ENCODE measurements at places on chromosomes 4 and X. TPM values are rescaled to one million over a fixed set of nuclear protein-coding genes. Genes with fewer than 3 reads are reported as not detected.

DNA sequence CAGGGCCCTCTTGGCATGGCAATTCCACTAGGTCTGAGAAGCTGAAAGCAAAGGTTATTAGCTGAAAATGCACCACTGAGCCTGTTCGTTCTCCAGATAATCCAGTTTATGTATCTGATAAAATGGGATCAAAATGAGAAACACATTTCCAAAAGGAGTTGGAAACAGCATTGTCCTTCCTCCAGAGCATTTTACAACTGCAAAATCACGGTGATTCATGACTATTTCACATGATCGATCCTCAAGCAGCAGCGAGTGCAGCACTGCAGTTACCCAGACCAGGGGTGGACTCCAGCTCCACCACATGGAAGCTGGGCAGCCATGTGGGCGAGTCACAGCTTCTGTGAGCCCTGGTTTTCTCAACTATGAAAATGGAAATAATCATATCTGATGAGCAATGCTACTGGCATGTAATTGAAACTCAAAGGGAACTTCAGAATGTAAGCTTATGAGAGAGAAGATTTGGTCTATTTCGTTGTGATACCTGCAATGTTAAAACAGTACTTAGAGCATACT is 78.7 kb upstream of the MSX1 start:
- no peaks in the 10 kb centered on the region for H3K36me3 ChIP-seq
- no peak overlapping the region for H3K27ac ChIP-seq
- H3K4me1 ChIP-seq: no peaks in the 10 kb centered on the region

DNA sequence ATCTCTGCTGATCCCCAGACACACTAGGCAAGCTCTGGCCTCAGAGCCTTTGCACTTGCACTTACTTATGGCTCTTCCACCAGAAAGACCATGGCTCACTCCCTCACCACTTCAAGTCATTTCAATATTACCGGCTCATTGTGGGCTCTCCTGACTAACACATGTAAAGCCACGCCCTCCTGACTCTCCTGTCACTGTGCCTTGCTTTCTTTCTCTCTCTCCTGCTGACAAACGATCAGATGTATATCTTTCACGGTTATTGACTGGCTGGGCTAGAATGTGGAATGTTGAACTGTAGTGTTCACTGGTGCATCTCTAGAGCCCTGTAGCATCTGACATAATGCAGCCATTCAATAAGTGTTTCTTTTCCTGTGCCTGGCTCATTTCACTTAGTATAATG is 425.1 kb downstream of the RAB28 start:
- H3K27me3 ChIP-seq: no peaks in the 10 kb centered on the region
- no peak overlapping the region for H3K27ac ChIP-seq
- no peak overlapping the region for H3K4me3 ChIP-seq
- DNase-seq: no peak

Gene UNC5C
- total RNA-seq: 0.58 TPM

DNA sequence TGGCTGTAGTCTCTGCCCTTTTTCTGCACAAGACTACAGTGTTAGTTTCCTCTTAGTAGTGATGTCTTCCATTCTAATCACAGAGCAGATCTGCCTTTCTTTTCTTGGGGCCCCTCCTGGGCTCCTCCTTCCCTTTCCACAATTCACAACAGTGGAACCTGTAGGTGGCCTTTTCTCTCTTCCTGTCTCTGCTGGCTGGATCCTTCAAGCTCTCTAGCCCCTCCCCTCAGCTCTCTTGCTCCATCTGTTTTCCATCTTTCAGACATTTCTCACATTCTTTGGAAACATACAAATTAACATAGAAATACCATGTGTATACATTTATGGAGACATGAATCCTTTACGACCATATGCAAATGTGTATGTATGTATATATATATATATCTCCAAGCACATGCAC is 304 bp upstream of the SPIN2A start:
- no peaks in the 10 kb centered on the region for H3K36me3 ChIP-seq
- no peak overlapping the region for H3K4me3 ChIP-seq

DNA sequence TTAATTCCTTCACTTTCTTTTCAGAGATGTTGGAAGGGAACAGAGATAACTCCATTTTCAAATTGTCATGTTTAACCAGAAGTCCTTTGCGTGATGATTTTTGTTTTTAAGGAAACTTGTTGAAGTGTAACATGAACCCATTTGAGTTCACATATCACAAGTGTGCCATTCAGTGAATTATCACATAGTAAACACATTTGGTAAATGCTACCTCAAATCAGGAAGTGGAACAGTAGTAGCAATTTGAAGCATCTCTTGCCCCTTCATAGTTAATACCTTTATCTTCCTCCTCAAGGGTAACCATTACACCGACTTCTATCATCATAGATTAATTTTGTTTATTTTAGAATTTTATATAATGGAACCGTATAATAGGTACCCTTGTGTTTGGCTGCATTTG is 35.8 kb downstream of the KDM6A start:
- H3K27ac ChIP-seq: no peak overlapping the region
- no peak for DNase-seq
- H3K36me3 ChIP-seq: no peaks in the 10 kb centered on the region
- no peak overlapping the region for H3K4me3 ChIP-seq

Gene PNMA3
- 1.7 TPM for total RNA-seq

GRCh38 chrX:147498796-147499195 is 412.9 kb upstream of the FMR1 start:
- no peaks in the 10 kb centered on the region for H3K4me1 ChIP-seq
- no peak for DNase-seq
- no peak overlapping the region for H3K4me3 ChIP-seq
- no peaks in the 10 kb centered on the region for H3K27me3 ChIP-seq
- no peaks in the 10 kb centered on the region for H3K36me3 ChIP-seq
- H3K27ac ChIP-seq: no peak overlapping the region

Gene POU4F2
- total RNA-seq: not detected

- H3K27ac ChIP-seq: no peak overlapping the region
- no peak overlapping the region for H3K4me3 ChIP-seq
- no peak for DNase-seq
- H3K36me3 ChIP-seq: no peaks in the 10 kb centered on the region
These were observed 19.1 kb downstream of the STARD8 start for GRCh38 chrX:68666580-68666979.

DNA sequence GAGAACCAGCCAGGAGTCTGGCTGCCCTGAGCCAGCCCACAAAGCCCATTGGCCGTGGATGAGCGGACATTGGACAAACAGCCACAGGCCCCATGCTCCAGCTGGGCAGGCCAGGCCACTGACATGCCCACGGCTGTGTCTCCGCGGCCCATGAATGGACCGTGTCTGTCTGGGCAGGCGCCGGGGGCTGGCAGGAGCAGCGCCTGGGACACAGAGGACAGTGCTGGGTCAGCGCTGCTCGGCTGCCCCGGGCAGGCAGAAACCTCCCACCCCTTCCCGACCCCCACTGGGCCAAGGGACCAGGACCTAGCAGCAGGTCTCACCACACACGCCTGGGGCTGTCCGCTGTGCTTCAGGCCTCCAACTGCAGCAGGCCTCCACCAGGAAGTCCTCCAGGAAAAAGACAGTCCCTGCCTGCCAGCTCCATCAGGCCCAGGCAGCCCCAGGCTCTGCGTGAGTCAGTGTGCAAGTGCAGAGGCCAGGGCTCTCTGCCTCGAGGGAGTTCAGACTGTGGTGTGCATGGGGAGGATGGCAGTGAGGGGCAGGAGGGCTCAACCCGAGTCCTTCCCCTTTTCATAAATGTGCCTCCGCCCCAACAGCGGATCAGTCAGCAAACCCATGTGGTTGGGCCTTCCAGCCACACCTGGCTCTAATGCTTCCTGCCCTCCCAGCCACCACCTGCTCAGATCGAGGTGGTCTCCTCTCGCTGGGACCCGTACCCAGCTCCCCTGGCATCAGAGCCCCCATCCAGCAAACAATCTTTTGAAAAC is 17.2 kb upstream of the FGFR3 start:
- no peaks in the 10 kb centered on the region for H3K36me3 ChIP-seq
- H3K4me3 ChIP-seq: no peak overlapping the region
- H3K27me3 ChIP-seq: peaks cover 52% of the 10 kb centered on the region
- no peak for DNase-seq

DNA sequence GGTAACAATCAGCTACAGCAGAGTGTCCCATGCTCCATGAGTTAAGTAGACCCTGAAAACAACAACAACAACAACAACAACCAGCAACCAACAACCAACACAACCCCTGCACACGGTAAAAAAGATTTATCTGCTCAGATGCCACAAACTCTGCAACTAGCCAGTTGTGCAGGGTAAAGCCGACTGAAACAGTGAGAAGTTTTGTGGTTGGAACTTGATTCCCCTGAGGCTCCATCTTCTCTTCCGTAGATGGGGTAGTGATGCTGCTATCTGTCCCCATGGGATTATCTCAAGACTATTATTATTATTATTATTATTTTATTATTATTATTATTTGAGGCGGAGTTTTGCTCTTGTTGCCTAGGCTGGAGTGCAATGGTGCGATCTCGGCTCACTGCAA is 50.6 kb upstream of the RAPGEF2 start:
- no peaks in the 10 kb centered on the region for H3K27me3 ChIP-seq
- H3K27ac ChIP-seq: no peak overlapping the region
- H3K4me3 ChIP-seq: no peak overlapping the region
- DNase-seq: no peak
- H3K4me1 ChIP-seq: no peaks in the 10 kb centered on the region
- H3K36me3 ChIP-seq: no peaks in the 10 kb centered on the region

GRCh38 chrX:30343206-30343605 is 34.0 kb upstream of the NR0B1 start:
- H3K36me3 ChIP-seq: no peaks in the 10 kb centered on the region
- no peaks in the 10 kb centered on the region for H3K27me3 ChIP-seq
- no peaks in the 10 kb centered on the region for H3K4me1 ChIP-seq
- no peak for DNase-seq

DNA sequence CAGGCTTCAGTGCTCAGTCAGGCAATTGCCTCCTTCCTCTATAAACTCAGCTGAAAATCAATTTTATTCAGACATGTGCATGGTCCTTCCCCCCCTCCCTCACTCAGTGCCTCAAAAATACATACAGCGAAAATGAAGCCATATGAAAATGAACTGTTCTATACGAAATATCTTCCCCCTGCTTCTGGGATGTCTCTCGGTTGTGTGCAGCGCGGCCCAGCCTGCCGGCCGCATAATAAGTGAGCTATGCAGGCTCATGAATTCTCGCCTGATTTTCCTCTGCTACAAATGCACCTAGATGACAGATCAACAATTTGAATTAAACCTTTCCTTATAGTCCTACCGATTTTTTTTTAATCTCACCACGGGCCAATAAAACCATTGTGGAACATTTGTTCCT is 252.9 kb downstream of the CRLF2 start:
- no peak overlapping the region for H3K4me3 ChIP-seq
- H3K4me1 ChIP-seq: no peaks in the 10 kb centered on the region
- no peaks in the 10 kb centered on the region for H3K27me3 ChIP-seq
- H3K27ac ChIP-seq: no peak overlapping the region

- no peaks in the 10 kb centered on the region for H3K27me3 ChIP-seq
- H3K36me3 ChIP-seq: no peaks in the 10 kb centered on the region
- H3K4me3 ChIP-seq: no peak overlapping the region
- H3K4me1 ChIP-seq: no peaks in the 10 kb centered on the region
These were observed 46.2 kb upstream of the MID1IP1 start for GRCh38 chrX:38754818-38755718.

- no peaks in the 10 kb centered on the region for H3K4me1 ChIP-seq
- no peaks in the 10 kb centered on the region for H3K27me3 ChIP-seq
- no peak overlapping the region for H3K27ac ChIP-seq
- H3K36me3 ChIP-seq: no peaks in the 10 kb centered on the region
- H3K4me3 ChIP-seq: no peak overlapping the region
These were observed 107.4 kb downstream of the FAM13A start for GRCh38 chr4:88949605-88950004.

- peak within 1 kb of the TSS; percentile 85 for H3K27ac ChIP-seq
- peaks cover 3% of the 10 kb centered on the region for H3K27me3 ChIP-seq
- DNase-seq: peak; percentile 97
These were observed at the start of gene RPGR for GRCh38 chrX:38327007-38327774. Gene RPGR (minus strand): TSS chrX:38327509. CDS start chrX:38327367, 142 bp downstream.

- no peak overlapping the region for H3K4me3 ChIP-seq
- DNase-seq: peak; percentile 31
- H3K4me1 ChIP-seq: peaks cover 19% of the 10 kb centered on the region
- peak overlapping the region; percentile 81 for H3K27ac ChIP-seq
- no peaks in the 10 kb centered on the region for H3K27me3 ChIP-seq
These were observed 178.7 kb upstream of the RBPJ start for GRCh38 chr4:26141911-26142638.

- H3K27ac ChIP-seq: peak overlapping the region; percentile 7
- DNase-seq: no peak
These were observed 7.8 kb upstream of the WDR1 start for GRCh38 chr4:10124167-10124930.

- H3K27me3 ChIP-seq: no peaks in the 10 kb centered on the region
- no peaks in the 10 kb centered on the region for H3K36me3 ChIP-seq
- DNase-seq: no peak
- H3K27ac ChIP-seq: no peak overlapping the region
These were observed 941.5 kb downstream of the DMD start for GRCh38 chrX:32269866-32270265.

DNA sequence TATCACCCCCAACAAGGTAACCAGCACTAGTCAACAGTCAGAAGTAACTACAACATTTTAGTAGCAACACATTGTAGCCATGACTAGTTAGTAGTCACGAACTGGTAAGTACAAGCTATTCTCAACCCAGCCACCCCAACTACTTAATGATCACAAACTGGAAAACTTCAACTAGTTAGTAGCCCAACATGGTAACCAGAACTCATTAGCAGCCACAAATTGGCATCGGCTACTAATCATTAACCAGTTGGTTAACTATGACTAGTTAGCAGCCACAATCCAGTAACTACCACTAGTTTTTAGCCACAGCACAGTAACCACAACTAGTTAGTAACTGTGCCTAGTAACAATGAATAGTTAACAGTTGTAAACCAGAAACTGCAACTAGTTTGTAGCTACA is 385.1 kb upstream of the CXorf51B start:
- H3K27ac ChIP-seq: no peak overlapping the region
- H3K36me3 ChIP-seq: no peaks in the 10 kb centered on the region
- H3K4me1 ChIP-seq: no peaks in the 10 kb centered on the region

- no peak overlapping the region for H3K4me3 ChIP-seq
- H3K36me3 ChIP-seq: no peaks in the 10 kb centered on the region
- peak; percentile 34 for DNase-seq
- no peaks in the 10 kb centered on the region for H3K27me3 ChIP-seq
- no peaks in the 10 kb centered on the region for H3K4me1 ChIP-seq
- peak overlapping the region; percentile 31 for H3K27ac ChIP-seq
These were observed 3.2 kb downstream of the CXorf65 start for GRCh38 chrX:71103110-71103983.

GRCh38 chr4:119242417-119242816 is 29.9 kb downstream of the USP53 start:
- no peak overlapping the region for H3K27ac ChIP-seq
- no peak overlapping the region for H3K4me3 ChIP-seq
- H3K27me3 ChIP-seq: no peaks in the 10 kb centered on the region
- peaks cover 38% of the 10 kb centered on the region for H3K4me1 ChIP-seq
- DNase-seq: no peak
- H3K36me3 ChIP-seq: peaks cover 47% of the 10 kb centered on the region

Gene PCDH18
- 0.58 TPM for total RNA-seq

DNA sequence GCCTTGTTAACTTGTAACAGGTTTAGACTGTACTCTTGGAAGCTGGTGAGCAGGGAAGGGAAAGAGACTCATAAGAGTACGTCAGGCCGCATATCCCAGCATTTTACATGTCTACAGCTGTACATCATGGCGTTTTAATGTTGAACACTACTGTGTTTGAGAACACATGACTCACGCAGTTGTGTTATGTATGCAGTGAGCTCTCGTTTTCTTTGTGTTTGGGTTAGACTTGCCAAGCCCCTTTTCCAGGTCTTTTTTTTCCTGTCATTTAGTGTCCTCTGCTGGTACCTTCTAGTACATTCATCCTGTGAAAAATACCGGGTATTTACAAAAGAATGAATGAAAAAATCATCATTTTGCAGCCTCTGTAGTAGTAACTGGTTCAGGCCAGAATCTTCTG is 35.3 kb downstream of the SMS start:
- H3K4me1 ChIP-seq: no peaks in the 10 kb centered on the region
- peaks cover 28% of the 10 kb centered on the region for H3K36me3 ChIP-seq
- no peaks in the 10 kb centered on the region for H3K27me3 ChIP-seq
- H3K4me3 ChIP-seq: no peak overlapping the region

All from stomach (tissue), 19 donors.